Non-pigmented ciliary epithelial cell (primary cell): ENCODE measurements at places on chromosomes 12 and 14.

DNA sequence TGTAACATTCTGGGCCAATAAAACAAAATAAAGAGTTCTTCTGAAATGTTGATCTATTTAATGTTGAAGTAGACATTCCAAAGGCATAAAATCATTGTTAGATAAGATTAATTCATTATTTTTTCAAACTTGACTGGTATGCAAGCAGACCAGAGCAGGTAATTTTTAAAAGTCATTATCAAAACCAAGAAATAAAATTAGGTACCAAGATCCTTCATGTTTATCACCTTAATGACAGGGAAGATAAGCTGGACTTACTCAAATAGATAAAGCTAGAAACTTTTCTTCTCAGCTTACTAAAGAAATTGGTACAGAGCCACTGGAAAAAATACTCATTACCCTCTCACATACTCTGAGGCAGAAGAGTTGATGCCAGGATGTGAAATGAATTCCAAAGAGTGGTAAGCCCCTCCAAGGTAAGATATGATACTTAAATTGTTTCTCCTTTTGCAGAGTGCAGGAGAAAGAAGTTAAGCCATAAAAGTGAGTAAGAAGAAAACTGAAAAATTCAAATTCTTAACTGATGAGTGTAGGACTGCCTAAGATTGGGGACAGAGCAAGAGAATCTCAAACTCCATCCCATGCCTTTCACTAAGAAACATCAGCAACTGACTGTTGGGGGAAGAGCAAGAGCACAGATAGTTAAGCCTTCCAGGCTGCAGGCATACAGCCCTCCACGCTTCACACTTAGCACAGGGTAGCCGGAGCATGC is 111.9 kb downstream of the SLC41A2 start:
- no peak for DNase-seq

GRCh38 chr12:122665349-122665748 is 37.8 kb downstream of the HCAR2 start:
- no peak for DNase-seq

DNA sequence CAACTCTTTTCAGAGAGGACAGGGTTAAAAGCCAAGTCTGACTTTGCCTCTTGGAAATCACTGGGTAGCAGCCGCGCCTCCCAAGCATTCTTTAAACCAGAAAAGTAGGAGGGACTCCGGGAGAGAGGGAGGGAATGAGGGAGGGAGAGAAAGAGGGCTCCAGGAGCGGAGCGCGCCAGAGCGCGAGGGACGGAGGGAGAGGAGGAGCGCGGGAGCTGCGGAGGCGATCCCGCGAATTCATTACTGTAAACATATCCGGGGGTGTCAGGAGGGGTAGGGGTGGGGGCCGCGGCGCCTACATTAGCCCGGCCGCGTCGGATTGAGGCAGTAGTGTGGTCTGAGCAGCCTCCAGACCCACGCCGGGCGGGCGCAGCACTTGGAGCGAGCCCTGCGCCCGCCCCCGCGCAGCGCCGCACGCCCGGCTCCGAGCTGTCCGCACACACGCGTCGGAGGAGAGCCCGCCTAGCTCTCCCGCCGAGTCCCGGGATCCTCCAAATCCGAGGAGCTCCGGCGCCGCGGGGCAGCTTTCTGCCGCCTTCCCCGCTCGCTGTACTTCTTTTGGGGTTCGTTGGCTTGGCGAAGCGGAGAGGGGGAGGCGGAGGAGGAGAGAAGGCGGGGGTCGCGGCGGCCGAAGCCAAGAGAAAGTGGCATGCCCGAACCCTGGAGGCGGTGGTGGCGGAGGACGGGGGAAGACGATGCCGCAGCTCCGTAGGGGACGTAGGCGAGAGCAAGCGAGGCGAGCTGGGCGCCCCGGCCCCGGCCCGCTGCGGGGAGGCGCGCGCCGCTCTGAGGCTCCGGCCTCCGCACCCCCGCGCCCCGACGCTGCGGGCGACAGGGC is 3.3 kb downstream of the FLRT2 start:
- no peak for DNase-seq

GRCh38 chr12:57103856-57104255 is 7.3 kb downstream of the STAT6 start:
- DNase-seq, result no peak

GRCh38 chr14:42224053-42224888 is 617.6 kb downstream of the LRFN5 start:
- DNase-seq, result peak; percentile 26

DNA sequence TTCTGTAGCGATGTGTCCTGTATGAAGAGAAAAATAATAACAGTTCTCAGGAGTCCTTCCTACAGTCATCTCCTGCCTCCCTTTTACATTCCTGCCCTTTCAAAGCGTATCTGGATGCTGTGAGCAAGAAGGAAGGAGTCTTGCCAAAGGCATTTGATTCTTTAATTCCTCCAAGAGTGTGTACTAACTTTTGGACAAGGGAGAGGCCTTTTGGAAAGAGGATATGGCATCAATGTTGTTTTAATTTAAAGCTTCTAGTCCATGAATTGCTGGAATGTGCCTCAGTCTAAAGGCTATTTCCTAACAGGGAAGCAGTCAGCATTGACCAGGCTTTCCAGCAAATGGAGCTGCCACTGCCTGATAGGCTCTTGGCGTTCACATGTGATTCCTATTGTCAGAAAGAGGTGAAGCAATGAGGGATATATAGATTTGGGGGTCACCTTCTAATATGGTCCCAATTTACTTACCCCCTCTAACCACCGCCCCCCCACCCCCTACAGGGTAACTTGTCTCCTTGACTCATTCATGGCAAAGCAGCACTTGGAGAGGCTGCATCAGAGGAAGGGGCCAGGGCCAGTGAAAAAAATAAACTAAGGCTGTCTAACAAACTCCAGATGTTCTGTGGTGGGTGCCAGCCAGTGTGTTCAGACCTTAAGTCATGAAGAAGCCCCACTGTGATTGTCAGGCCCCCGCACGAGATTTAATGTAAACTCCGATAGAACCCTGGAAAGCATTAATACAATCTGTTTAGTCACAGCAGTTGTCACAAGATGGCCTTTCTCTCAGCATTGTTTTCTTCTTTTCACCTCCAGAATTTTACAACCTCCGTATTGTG is 220.3 kb downstream of the FBXL14 start:
- DNase-seq, result no peak

GRCh38 chr12:32027684-32028365 is 68.6 kb downstream of the RESF1 start:
- no peak for DNase-seq

- no peak for DNase-seq
Observed at GRCh38 chr14:85187521-85187920, 342.4 kb upstream of the FLRT2 start.

DNA sequence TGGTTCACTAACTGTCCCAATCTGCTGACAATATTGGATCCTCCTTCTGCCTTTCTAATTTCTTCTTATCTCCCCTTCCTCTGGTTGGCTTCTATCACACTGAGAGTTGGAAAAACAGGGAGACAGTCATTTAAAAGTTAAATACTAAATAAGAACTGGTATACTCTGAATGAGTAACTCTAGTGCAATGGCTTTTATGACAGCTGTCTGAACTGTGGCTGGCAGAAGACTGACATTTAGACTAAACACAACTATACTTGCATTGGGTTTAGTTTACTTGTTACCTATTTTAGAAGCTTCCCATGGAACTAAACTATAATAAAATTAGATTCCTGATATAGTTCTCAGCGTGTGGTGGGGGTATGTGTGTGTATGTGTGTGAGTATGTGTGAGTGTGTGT is 7.9 kb upstream of the MAGOHB start:
- DNase-seq, result no peak

GRCh38 chr12:122148657-122149056 is 25.4 kb downstream of the IL31 start:
- DNase-seq, result no peak

- DNase-seq, result no peak
Observed at GRCh38 chr14:72706485-72706884, 187.4 kb downstream of the DPF3 start.

- DNase-seq, result no peak
Observed at GRCh38 chr14:67031920-67032774, 157.1 kb upstream of the GARIN2 start.

GRCh38 chr14:24889843-24890242 is 160.1 kb downstream of the STXBP6 start:
- DNase-seq, result no peak

GRCh38 chr12:16492820-16493797 is 112.9 kb downstream of the LMO3 start:
- DNase-seq, result no peak

GRCh38 chr12:91261820-91262676 is 79.4 kb upstream of the DCN start:
- DNase-seq, result no peak

DNA sequence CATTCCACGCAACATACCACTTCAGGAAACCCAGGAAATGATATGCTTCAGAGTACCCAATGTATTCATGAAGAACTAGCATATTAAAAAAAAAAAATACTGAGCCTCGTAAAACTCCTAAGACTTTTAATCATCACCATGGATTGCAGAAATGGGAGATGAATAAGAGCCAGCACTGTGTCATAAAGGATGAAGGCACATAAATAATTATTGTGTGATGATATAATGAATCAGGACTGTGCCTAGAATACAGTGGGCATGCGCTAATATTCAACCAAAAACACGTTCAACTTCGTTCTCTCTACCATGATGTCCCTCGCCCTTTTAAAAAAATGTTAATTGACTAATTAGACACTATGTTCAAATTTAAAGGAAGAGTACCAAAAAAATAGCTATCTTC is 68.7 kb downstream of the CIT start:
- no peak for DNase-seq

- no peak for DNase-seq
Observed at GRCh38 chr12:116542345-116542956, 16.7 kb upstream of the MAP1LC3B2 start.
